AG08396 (cell line): ENCODE measurements at places on chromosomes 2 and 18.

GRCh38 chr2:206708286-206708685 is 9.9 kb downstream of the DYTN start:
- DNase-seq, result no peak

- no peak for DNase-seq
Observed at GRCh38 chr2:96120991-96121390, 4.6 kb upstream of the ADRA2B start.

GRCh38 chr2:31547485-31547884 is 33.3 kb downstream of the SRD5A2 start:
- no peak for DNase-seq

- no peak for DNase-seq
Observed at GRCh38 chr2:88857951-88858411, 166.5 kb downstream of the RPIA start.

DNA sequence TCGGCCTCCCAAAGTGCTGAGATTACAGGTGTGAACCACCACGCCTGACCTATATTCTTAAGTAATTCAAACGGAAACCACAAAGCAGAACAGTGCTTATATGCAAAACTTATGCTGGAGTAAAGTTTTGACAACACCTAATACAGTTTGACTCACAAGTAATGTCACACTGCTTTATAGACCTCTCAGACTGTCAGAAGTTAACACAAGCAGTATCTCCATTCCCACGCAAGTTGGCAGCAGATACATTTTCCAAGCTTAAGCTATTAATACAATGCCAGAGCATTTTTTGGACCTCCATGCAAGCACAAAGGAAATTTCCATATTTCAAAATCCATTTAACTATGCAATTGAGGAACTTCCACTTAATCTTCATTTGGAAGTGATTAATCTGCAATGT is 21.0 kb upstream of the SANBR start:
- no peak for DNase-seq

DNA sequence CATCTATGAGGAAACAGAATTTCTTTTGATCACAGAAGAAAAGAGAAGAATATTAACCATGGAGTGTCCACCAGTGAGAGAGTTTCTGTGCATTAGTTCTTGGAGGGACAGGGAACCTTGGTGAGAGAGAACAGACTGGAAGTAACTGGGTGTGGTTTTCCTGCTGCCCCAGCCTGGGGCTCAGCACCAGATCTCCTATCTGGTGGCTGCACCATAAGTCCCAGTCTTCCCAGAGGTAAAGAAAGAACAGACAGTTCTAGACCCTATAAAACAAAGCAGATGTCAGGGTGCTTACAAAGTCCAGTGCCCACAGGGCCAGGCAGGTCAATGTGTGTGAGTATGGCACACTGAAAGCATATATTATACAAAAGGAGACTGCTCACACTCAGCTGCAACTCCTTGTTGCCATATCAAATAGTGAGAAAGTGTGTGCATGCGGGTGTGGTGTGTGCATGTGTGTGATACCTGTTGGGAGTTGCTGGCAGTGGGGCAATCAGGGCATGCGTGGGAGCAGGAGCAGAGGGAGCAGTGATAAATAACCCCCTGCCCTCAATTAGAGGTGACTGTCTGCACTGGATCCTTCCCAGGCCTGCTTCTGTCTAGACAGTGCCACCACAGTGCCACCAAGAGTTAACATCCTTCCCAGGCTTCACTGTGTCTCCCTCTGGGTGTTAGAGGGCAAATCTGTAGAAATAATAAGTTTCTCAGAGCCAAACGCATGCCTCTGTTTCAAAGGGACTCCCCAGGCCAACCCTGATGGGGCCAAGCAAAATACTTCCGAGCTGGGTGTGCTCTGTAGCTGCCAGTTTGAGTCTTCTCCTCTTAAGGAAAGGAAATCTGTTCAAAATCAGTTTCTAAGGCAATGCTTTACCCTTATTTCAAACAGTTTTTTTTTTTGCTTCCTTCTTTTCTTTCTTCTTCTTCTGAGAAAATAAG is 45.7 kb downstream of the RDH14 start:
- no peak for DNase-seq

GRCh38 chr2:29119211-29119610 is 4.0 kb downstream of the CLIP4 start:
- no peak for DNase-seq

GRCh38 chr2:213121690-213122089 is 29.7 kb downstream of the IKZF2 start:
- DNase-seq, result no peak

DNA sequence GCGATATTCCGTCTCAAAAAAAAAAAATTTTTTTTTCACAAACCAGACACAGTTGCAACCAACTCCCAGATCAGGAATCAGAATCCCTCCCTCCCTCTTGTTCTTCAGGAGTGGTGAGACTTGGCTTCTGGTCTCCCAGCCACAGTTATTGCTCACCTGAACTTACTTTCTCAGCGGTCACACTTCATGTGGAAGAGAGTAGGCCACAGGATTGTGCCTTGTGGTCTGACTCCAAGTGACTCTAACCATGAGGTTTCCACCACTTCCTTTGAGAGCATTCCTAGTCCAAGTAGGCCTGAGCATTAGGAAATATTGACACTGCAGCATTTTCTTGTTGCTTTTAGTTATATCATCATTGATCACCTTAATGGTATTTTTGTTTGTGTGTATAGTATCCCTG is 12.1 kb downstream of the FMNL2 start:
- DNase-seq, result peak; percentile 39

DNA sequence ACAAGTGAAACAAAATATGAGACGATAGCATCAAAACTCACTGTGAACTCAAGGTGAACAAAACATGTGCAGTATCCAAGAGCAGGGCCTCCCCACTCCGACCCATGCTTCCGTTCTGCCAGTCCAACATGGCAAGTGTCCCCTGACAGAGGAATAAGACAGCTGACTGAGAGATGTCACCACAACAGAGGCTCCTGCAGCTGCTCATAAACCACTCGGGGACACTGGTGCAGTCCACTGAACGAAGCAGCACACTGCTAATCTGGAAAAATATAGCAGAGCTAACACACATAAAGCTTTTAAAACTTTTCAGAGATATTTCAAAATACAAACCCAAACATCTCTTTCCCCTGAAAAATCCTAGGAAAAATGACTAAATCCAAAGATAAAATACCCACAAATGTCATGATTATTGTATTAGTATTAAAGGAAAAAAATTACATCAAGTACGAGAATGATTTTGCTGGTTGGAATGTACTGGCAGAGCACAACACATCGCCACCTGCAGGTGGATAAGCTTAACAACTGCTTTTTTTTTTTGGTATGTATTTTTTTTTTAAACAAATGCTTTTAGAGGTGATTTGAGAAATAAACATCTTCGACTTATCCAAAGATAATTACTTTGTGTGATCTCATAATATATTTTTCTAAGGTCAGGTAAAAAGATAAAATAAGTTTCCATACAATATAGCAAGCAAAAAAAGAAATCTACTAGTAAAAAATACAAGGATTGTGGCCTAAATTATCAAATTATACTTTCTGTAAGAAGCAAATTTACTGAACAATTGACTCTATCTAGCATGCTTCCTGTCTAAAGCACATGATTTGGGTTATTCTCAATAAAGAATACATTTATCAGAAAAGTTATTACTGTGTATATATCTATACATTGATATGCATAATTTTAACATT is 18.6 kb downstream of the THADA start:
- DNase-seq, result peak; percentile 56

DNA sequence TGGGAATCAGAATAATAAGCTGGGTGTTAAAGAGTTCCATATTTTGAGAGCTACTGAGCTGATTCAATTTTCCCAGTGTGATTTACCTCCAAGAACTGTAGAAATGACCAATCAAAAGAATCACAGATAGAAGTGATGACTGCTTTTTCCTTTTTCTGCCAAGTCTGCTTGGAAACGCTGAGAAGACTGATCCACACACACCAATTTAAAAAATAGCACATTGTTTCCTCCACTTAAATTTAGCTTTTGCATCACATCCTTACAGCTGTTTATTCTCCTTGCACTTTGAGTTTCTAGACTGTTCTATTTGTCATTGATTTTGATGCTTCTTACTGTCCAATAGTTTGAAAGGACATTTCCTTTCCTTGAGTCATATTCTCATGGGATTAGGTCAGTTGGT is 590.3 kb upstream of the CHAC2 start:
- no peak for DNase-seq

GRCh38 chr18:52567360-52567759 is 227.4 kb downstream of the DCC start:
- DNase-seq, result no peak

GRCh38 chr2:20443276-20443920 is 3.5 kb upstream of the RHOB start:
- DNase-seq, result no peak

DNA sequence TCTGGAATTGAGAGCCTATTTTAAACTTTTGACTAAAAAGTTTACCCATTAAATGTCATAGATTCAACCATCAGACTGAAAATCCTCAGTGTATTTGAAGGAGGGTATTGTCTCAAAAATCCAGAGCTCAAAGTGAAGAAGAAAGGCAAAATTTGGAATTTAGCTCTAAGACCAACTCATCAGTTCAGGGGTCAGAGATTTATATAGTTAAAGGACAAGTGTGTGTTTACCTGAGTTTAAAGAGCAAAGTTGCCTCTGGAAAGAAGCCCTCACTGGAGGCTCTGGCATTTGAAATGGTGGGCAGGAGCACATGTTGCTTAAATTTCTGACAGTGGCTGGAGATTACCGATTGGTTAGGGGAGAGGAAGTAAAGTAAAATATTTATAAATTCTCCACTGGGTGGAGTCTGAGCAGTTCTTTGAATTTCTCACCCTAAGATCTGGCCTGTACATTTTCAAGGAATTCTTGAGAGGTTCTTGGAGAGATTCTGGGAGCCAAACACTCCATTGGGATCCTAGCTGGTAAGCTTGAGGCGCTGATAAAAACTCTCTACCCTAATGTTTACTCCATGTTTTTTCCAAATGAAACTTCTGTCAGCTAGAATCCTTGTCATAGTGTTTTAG is at the start of gene KYNU:
Gene KYNU (plus strand): TSS at position 449 of the 623 bp plus-strand sequence. CDS start 7,704 bp downstream, outside the sequence.
- DNase-seq, result no peak

DNA sequence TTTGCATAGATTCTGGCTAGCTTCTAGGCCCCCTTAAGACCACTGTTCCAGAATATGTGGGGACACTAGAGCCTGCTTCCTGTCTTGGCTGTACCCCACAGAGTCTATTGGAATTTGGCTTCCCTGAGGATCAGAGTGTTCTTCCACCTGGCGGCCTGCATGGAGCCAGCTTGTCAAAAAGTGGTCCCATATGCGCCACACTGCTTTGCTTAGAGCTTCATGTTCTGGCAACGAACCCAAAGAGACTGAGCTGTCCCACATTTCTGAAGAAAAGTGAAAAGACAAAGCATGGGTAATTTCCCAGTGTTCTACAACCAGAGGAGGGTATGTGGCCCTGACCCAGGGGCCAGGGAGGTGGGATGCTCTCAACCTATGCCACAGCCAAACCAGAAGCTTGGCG is 52.7 kb upstream of the FZD7 start:
- DNase-seq, result no peak

GRCh38 chr2:28312307-28313219 is 80.1 kb upstream of the FOSL2 start:
- no peak for DNase-seq

DNA sequence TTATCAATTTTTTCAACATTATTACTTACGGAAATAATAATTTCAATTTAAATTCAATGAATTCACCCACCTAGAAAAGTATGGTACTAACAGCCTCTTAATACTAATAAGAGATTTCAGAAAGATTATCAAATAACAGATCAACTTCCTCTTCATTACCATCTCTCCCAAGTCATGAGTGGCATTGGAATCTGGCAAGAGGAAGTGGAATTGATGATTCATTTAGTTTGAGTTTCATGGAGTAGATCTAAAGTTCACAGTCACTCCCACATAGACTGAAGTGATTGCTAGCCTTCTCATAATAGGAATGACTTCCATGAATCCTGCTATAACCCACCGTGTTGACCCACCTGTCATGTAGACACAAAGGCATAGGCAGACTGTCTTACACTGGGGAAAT is 77.7 kb upstream of the WDR75 start:
- peak; percentile 16 for DNase-seq

DNA sequence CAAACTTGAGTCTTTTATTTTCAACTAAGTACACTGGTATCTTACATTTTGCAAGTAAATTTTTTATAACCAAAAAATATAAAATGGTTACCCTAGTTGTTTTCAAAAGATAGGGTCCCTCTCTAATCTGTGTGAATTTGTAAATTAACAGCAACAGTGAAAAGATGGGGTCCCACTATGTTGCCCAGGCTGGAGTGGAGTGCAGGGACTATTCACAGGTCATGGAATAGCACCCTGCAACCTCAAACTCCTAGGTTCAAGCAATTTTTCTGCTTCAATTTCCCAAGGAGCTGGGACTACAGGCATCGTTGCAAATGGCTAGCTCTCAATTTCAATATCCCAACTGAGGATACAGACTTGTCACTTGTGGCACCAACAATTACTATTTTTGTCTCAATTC is 12.1 kb downstream of the CCT4 start:
- DNase-seq, result no peak

- peak; percentile 12 for DNase-seq
Observed at GRCh38 chr2:35973132-35973736, 382.3 kb upstream of the CRIM1 start.

- DNase-seq, result no peak
Observed at GRCh38 chr2:72330652-72331051, 183.0 kb upstream of the CYP26B1 start.

- no peak for DNase-seq
Observed at GRCh38 chr2:108923736-108924579, 65.1 kb downstream of the EDAR start.

GRCh38 chr18:76687304-76687962 is 134.9 kb upstream of the ZNF236 start:
- no peak for DNase-seq

- DNase-seq, result no peak
Observed at GRCh38 chr2:233141901-233142300, 81.8 kb downstream of the INPP5D start.
